ENCODE measurements at places on chromosomes 1 and 21.

DNA sequence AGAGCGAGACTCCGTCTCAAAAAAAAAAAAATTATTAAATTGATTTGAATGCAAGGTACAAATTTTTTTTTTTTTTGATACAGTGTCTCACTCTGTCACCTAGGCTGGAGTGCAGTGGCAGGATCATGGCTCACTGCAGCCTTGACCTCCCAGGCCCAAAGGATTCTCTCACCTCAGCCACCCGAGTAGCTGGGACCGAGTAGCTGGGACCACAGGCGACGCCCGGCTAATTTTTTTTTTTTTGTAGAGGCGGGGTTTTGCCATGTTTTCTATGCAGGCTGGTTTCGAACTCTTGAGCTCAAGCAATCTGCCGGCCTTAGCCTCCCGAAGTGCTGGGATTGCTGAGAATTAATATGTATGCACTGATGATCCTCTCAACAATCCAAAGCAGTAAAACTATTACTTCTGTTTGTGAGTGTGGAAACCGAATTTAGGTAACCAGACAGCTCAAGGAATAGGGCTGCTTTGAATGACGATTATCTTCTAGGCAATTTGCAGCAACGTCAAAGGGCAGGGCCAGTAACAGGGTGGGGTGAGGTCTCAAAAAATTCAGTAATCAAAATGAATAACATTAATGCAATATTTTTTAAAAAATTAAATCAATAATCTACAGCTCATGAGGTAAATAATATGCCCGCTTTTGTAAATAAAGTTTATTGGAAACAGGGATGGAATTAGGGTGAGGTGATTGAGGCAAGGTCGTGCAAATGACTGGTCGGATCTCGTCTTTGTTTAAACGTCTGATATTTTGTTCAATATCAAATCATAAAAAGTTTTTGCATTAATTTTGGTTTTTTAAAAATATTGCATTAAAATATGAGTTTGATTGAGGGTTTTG is 1.2 kb downstream of the CLSPN start:
- no peak for DNase-seq

DNA sequence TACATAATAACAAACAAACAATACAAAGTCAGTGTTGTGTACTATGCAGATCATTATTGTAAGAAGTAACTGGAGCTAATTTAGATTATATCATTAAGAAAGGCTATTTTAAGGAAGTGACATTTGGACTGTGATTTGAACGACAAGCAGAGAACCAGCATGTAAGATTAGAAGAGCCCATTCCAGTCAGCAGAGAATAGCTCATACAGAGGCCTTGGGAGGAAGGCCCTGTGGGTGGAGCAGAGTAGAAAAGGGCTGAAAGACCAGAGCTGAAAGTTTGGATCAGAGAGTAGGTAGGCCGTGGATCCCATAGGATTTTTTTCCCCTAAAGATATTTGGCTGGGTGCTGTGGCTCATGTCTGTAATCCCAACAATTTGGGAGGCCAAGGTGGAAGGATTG is 190.1 kb downstream of the OMA1 start:
- no peak for DNase-seq

DNA sequence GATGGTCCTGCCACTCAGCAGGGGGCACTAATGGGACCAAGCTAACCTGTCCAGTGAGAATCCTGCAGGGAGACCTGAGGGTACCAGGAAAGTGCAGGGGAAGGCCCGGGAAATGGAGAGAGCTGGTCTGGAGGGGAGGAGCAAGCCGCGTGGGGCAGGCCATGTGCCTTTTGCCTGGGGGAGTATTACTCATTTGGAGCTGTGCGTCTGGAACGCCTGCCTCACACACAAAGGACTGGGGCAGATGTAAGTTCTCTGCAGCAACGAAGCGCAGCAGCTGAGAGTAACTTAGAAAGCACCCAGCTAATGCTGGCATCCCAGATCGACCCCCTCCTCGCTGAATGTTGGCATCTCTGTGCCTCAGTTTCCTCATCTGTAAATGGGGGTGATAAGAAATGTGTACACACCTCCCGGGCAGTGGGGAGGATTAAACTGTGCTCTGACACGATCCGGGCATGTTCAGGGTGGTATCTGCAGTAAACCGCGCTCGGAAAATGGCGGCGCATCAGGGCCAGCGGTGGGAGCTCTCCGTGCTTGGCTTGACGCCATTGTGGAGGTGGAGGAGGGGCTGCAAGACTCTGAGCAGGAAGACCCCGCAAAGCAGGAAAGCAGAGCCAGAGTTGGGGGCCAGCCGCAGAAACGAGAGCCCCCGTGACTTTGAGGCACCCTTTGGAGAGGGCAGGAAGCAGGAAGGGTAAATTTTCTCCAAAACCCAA is 212.5 kb downstream of the NPHP4 start:
- no peak for DNase-seq

DNA sequence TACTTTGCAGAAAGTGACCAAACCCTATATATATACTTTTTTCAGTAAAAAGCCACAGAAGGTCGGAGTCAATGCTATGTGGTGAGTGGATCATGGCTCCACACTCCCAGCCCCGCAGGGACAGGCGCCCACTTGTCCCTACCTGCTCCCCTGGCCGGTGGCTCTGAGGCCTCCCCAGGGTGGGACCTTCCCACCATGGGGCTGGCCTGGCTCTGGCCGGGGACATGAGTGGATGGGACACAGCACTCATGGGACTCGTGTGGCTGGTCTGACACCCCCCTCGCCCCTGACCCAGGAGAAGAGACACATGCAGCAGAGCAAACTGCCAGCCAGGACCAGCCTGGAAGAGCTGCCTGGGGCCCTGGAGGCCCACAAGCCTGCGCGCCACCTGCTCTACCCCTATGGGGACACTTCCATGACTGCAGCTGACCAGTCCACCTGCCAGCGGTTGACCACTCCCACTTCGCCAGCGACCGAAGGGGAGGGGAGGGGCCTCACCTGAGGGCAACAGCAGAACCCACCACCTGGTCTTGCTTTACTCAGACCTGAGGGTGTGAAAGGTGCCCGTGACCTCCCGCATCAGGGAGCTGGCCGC is 2.2 kb downstream of the SPATC1L start:
- no peak for DNase-seq

Measured in activated T-cell treated with anti-CD3 and anti-CD28 coated beads for 4 hours (primary cell).